Lower leg skin (tissue), 4 donors: ENCODE measurements at places on chromosomes 3 and 15.

- no peak for DNase-seq
Observed at GRCh38 chr3:135165260-135165659, 370.2 kb downstream of the EPHB1 start.

- no peak for DNase-seq
Observed at GRCh38 chr3:172159962-172160538, 120.7 kb downstream of the FNDC3B start.

DNA sequence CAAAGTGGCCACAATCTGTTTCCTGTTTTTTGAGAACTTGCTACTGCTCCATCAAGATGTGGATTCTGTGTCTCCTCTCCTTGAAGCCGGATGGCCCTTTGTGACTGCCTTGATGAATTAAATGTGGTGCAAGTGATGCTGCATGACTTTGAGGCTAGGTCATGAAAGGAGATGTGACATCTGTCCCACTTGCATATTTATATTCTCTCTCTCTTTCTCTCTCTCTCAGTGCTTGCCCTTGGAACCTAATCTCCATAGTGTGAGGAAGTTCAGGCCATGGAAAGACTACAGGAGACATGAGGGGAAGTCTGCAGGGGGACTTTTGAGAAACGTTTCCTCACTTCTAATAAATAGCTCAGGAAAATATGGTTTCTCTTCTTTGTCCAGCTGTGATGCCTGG, 50.0 kb upstream of the ADPGK start:
- no peak for DNase-seq

GRCh38 chr15:81809543-81809942, 236.3 kb downstream of the MEX3B start:
- no peak for DNase-seq

DNA sequence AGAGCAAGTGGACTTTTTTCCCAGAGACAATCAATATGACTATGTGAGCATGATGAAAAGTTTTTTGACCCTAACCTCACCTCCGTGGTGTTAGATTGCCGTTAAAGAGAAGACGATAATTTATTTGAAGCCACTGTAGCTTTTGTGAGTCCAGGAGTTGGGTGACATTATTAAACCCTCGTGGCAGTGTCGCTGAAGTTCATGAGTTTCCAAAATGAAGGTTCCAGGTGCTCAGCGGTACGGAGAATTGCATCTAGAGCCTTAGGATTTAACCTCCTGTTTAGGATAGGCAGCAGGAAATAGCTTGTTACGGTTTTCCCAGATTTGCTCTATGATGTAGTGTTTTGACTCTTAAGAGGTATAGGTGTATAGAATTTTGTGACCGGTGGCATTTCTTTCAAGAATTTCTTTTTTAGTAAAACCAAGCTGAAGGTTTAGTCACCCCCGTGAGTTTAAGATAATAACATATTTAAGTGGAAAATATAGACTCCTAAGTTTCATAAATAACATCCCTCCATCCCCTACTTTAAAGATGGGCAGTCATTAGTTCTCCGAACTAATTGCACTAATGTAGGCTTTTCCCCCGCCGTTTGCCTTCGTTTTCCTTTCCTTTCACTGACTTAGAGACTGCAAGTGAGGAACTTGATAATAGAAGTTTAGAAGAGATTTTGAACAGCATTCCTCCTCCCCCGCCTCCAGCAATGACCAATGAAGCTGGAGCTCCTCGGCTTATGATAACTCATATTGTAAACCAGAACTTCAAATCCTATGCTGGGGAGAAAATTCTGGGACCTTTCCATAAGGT, 2.0 kb downstream of the SMC4 start:
- no peak for DNase-seq

GRCh38 chr15:69826819-69827175, 270.9 kb downstream of the TLE3 start:
- DNase-seq, result no peak

GRCh38 chr15:99727330-99727729, 5.9 kb downstream of the LYSMD4 start:
- no peak for DNase-seq
